ENCODE measurements at places on chromosomes 3 and 15.

GRCh38 chr15:50061503-50061902, 57.5 kb downstream of the ATP8B4 start:
- DNase-seq, result no peak

DNA sequence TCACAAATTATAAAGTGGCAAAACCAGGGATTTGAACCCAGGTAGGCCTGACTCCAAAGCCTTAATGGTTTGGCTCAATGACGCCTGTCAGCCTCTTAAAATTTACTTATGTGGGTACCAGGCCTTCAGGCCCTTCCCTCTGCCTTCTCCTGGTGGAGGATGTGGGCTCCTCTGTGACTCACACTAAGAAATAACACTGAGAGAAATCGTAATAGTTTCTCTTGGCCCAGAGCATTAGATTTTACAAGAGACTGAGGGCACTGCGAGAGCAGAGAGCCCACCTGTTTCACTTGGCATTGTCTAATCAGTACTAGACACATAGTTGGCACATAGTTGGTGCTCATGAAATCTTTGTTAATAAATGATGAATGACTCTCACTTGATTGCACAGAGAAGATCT, 505.2 kb downstream of the SHQ1 start:
- DNase-seq, result no peak

DNA sequence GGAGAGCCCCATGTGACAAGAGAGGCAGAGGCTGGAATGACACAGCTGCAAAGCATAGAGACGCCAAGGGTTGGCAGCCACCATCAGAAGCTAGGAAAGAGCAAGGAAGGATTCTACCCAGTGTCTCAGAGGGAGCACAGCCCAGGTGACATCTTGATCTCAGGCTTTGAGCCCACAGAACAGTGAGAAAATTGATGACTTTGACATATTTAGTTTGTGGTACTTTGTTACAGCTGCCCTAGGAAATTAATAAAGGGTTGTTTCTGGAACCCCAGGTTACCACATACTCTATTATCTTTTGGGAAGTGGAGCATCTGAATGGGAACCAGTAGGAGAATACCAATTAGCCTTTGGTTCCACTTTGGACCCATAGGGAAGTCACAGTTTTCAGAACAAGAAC, 231.7 kb downstream of the ZNF621 start:
- no peak for DNase-seq

GRCh38 chr15:48469681-48470080, 138.5 kb downstream of the DUT start:
- no peak for DNase-seq

- DNase-seq, result no peak
Measured at GRCh38 chr3:71825551-71826283, 40.8 kb upstream of the PROK2 start.

DNA sequence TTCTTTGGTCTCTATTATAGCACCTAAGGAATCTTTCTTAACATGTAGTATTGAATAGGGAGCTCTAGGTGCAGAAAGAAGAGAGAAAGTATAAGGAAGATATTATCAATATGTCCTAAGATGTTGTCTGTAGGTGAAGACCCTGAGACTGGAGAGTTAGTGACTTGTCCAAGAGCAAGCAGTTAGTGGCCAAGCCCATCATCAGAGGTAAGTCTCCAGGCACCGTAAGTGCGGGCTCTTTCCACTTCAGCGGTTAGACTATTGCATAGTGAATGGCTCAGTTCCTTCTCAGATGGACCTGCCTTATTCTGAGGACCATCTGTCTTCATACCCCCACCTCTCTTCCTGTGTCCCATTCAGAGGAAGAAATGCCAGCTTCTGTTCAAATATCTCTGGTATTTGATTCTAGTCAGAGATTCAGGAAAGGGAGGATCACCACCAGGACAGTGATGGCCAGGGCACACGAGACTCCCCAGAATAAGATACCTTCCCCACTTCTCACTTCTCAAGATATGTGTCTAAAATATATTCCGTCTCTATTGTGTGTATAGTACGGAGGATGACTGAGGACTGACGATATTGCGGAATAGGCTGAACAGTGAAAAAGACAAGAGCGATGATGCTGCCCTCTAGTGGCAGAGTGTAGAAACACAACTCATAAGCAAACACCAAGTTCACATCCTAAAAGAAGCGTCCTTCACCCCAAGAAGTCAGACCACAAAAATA, 19.1 kb upstream of the ADGRG7 start:
- DNase-seq, result peak; percentile 60

DNA sequence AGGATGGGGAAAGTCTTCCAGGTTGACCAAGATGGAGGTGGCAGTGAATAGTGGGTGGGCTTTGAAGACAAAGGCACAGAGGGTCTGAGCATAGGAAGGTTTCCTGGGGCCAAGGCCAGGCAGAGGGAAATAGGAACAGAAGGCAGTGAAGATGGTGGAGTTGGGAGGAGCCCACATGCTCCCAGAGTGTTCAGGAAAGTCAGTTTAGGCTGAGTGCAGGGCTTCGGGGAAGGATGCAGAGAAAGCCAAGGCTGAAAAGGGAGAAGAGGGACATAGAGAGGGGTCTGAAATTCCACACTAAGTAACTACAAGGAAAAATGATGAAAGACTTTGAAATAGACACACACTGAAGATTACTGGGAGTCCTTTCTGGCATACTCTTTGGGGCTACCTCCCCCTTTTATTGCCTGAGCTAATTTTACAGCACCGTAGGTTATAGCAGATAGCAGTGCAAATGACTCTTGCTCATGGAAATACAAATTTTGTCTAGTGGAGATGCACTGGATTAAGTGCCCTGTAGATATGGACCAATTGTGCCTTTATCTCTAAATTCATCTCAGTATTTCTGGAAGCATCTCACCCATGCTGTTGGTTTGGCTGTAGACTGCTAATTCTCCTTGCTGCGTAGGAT, 3.8 kb downstream of the CX3CR1 start:
- no peak for DNase-seq

GRCh38 chr3:46509661-46510187, 11.9 kb downstream of the RTP3 start:
- DNase-seq, result no peak

DNA sequence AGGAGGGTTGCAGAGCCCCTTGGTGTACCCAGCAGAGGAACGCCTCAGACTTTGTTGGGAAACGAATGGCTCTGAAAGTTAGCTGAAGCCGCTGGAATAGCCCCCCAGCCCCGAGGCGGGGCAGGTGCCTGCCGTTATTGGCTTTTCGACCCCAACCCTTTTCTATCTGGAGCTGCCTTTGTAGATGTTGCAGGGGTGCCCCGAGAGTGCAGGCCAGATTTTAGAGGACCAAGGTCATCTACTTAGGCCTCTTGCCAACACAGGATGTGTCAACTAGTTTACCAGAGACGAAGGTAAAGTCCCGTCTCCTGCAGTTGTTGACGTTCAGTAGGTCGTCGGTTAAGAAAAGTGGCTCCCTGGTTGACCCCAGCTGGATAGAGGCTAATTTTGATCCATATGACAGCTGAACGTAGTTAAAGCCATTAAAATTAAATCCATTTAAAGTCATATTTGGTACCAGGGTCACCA, 579 bp upstream of the UBE3A start:
- DNase-seq, result no peak

DNA sequence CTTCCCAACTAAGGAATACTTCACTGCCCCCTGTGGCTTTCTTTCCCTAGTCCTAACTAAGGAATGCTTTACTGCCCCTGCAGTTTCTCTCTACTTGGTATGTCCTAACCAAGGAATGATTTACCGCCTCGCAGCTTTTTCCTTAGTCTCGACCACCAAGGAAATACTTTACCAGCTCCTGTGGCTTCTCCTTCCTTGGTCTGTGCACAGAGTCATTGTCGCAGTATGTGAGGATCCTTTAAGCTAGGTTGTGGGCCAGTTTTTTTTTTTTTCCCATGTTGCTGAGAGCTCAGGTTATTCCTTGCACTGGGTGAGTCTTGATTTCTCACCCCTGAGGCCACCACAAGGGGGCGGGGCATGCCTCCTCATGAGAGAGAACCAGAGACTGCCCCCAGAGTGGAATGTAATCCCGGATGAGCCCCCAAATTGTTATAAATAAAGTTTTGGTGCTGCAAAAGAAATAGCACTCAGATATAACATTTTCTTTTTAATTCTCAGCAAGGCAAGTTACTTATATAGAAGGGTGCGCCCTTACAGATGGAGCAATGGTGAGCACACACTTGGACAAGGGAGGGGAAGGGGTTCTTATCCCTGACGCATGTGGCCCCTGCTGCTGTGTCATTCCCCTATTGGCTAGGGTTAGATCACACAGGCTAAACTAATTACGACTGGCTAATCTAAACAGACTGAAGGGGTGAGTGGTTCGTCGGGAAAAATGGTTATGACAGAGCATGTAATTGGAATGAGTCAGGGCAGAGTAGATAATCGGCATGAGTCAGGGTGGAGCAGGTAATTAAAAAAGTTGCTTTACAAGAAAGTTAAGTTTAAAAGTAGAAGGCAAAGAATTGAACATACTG, 27.0 kb downstream of the NDUFB4 start:
- no peak for DNase-seq

GRCh38 chr3:17307887-17308286, 423.1 kb downstream of the PLCL2 start:
- no peak for DNase-seq

DNA sequence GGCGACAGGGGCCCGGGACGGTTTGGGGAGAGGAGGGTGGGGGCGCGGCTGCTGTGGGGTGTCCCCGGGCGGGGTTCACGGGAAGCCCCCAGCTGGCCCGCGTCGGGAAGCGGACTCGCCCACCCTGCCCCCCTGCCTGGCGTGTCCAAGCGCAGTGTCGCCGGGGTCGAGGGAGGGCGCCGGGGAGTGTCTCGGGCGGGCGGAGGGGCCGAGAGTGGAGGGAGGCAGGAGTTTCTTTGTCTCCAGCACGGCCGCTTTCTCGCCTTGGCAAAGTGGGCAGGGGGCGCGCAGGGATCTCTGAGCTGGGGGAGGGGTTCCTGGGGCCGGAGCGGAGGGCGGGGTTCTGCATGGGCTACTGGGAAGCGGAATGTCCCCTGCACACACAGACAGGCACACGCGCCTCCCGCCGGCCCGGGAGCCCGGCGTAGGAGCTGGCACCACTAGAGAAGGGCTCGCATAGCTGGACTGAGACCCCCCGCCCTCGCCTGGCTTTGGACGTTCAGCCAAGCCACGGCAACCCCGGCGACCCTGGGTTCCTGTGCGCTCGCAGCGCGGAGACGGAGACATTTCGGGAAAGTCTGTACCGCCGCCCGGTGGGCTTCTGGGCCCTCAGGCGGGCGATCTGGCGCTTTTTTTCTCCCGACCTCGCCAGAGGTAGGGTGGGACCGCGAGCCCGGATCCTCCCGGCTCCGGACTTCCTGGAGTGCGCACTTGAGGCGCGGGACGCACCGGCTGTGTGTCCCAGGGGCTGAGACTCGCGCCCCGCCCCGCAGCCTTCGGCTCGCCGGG, 822 bp downstream of the ST8SIA2 start:
- DNase-seq, result no peak

GRCh38 chr3:136787349-136787748, 31.6 kb upstream of the SLC35G2 start:
- DNase-seq, result no peak

DNA sequence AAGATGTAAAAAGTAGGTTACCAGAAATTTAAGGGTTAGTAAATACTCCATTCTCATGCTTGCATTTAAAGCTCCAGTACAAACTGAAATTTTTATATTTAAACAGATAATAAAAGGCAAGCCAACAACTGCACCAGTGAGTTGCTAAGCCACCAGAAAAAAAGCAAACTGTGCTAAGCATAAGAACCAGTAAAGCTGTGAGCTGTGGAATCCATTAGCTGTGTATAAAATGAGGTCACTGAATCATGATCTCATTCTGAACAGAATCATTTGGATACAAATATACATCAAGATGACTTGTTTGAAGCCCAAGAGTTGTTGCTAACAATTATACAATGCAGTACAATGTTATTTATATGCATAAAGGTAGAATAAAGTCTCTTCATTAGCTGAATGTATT, 1312.2 kb downstream of the SI start:
- no peak for DNase-seq

DNA sequence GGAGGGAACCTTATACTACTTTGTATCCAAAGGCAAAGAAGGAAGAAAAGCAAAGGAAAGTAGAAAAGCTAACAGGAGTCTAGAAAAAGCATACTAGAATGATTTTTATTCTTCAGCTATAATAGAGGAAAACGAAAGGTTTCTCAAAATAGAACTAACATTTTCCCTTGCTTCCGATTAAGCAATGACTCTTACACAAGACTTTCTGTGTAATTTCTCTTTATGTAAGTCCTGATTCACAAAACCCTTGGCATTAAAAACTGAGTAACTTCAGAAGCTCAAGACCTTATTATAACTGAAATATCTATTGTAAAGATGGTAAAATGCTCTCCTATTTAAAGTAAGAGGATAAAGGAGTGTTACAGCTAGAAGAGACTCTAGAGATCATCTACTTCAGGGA, 97.4 kb downstream of the DTWD1 start:
- no peak for DNase-seq

- no peak for DNase-seq
Measured at GRCh38 chr3:150330872-150331271, 77.2 kb upstream of the TSC22D2 start.

GRCh38 chr3:5304789-5305683, 117.5 kb downstream of the EDEM1 start:
- DNase-seq, result peak; percentile 11

DNA sequence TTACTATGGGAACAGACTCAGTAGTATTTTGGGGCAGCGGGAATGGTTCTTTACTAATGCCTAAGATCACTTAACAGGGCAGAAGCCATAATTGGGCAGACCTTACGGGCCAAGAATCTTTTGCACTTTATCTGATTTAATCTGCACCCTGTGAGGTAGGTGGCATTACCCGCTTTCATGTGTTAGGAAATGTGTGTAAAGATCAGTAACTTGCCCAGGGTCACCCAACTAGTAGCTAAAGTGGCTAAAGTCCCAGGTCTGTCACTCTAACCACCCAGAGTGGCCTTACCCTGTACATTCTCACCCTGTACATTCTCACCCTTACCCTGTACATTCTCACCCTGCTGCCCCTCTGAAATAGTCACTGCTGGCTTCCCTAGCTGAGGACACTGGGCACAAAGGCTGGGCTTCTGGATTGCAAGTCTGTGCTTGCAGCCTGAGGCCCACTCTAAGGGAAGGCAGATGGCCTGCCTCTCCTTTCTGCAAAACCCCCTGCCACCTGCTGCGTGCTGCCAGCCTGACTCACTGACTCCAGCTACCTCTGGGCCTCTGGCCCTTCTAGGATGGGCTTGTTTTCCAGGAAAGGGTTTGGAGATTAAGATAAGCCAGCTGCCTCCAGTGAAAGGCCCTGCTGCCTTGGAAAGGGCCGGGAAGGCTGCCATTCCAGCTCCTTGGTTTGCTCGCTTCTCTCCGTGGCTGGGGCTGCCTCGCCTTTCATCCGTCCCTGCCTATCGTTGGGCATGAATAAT, 37.5 kb upstream of the MYZAP start:
- no peak for DNase-seq

DNA sequence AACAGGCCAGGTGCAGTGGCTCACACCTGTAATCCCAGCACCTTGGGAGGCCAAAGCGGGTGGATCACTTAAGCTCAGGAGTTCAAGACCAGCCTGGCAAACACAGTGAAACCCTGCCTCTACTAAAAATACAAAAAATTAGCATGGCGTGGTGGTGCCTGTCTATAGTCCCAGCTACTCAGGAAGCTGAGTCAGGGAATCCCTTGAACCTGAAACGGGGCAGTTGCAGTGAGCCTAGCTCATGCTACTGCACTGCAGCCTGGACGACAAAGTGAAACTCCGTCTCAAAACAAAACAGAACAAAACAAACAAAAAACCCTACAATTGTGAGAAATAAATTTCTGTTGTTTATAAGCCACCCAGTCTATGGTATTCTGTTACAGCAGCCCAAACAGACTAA, 94.7 kb downstream of the PIK3CB start:
- no peak for DNase-seq

Measured in RCC 7860 (cell line).